CD4-positive, alpha-beta T cell treated with Interleukin-17A for 4 hours (primary cell): ENCODE measurements at places on chromosomes 1 and 21.
A peak's percentile ranks its signal among the peaks of the same experiment; 100 is the strongest.

- DNase-seq, result peak; percentile 47
Measured at GRCh38 chr1:9593492-9594465, 5.1 kb downstream of the TMEM201 start.

DNA sequence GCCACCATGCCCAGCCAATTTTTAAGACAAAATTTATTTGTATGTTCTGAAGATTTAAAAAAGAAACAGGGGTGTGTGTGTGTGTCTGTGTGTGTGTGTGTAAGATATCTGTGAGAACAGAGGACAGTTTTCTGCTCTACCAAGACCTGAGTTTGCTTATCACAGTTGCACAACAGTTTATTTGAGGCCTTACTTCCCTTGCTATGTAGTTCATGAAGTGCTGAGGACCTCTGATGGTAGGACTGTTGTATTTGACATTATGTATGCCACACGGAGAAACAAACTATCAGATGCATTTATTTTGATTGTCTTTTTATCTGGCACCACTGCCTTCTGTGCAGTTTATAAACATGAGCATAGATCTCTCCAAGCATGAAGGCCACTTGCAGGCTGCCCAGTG is 355.2 kb downstream of the PBX1 start:
- no peak for DNase-seq

DNA sequence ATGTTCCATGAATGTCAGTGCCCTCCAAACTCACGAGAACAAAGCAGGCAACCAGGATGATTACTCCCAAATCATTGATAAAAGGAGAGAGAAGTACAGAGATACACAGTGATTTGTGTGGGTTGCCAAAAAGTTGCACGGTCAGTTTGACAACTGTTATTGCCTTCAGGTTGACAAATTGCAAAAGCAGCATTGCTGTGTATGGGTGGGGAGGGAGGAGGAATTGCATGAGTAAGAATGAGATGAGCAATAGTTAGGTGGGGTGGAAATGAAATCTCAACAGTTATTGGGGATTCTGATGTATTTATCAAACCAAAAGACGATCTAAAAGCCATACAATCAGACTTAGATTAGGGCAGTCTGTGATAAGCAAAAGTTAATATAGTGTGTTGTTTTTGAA is 93.7 kb downstream of the NTMT2 start:
- DNase-seq, result no peak

DNA sequence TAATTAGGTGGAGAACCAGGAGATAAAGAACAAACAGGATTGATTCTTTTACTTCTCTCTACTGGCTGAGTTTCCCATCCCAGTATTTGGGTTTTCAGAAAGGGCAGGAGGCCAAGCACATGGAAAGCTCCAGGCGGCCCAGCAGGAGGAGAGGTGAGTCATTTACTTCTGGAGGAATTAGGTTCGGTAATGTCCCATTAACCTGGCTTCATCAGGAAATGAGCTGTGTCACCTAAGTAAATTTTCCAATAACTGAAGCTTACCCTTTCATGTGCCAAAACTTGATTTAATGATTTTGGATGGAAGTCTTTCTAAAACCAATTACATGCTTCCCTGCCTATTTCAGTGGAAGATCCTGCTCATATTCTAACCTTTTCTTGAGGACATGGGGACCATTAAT is 257.6 kb upstream of the USP24 start:
- no peak for DNase-seq

GRCh38 chr1:59057211-59057694 is 239.6 kb upstream of the FGGY start:
- no peak for DNase-seq

DNA sequence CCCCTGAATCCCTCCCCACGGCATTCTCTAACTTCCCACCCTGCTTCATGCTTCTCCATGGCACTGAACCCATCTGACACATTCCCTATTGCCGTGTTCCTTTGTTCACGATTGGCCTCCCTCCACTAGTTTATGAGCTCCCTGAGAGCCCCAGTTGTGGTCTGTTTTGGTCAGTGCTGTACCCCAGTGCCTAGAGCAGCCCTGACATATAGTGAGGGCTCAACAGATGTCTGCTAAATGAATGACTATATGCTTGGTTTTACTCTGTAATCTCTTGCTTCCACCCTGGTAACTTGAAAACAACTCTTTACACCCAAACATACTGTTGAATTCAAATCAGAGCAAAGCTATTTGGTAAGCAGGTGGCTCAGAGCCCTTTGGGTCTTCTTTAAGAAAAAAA is 171.1 kb upstream of the EDN2 start:
- no peak for DNase-seq

DNA sequence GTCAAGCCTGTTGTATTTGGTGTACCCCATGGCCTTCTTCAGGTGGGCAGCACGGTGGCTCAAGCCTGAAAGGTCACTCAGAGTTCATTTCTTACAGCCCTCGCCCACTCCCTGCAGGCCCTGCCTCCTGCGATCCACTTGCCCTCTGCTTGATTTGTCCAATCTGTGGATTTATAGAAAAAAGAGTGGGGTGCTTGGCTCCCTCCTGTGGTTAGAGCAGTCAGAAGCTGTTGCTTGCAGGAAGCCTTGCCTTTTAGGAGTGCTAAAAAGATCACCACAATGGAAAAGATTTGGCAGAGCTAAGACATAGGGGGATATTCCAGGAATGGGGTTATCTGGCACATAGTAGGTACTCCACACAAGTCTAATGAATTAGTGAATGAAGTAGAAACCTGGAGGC is 108.0 kb upstream of the TRABD2B start:
- no peak for DNase-seq

DNA sequence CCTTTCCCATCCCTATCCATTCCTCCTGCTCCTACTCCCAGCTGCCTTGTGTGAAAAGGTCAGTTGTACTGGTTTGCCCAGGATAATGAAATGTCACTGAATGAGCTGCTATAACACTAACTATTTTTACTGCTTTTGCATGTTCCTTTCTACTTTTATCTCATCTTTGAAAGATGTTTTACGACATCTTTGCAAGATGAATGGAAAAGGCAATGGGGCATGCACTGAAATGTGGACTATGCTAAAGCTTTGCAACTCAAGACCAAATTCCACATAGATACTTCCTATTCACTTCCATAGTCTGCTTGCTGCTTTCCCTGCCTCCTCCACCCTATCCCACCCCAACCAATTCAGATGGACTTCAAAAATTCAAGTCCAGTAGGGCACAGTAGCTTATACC is 111.3 kb downstream of the SETD4 start:
- DNase-seq, result no peak
